ENCODE measurements at places on chromosomes 11 and 22. TPM values are rescaled to one million over a fixed set of nuclear protein-coding genes. Genes with fewer than 3 reads are reported as not detected.

B4GALNT4 gene
- total RNA-seq, result 71.6 TPM

TYR gene
- 65.3 TPM for total RNA-seq

CSNK2A3 gene
- 4.7 TPM for total RNA-seq

IPO7 gene
- total RNA-seq, result 177 TPM

KCNJ11 gene
- 5.2 TPM for total RNA-seq

FZD4 gene
- total RNA-seq, result 35.6 TPM

ANKK1 gene
- 0.33 TPM for total RNA-seq

OR51B2 gene
- 0.44 TPM for total RNA-seq

PGA5 gene
- total RNA-seq, result not detected

HRAS gene
- total RNA-seq, result 26.4 TPM

ANAPC15 gene
- 16.5 TPM for total RNA-seq
